ENCODE measurements at places on chromosomes 1 and 21. TPM values are rescaled to one million over a fixed set of nuclear protein-coding genes. Genes with fewer than 3 reads are reported as not detected.

DNA sequence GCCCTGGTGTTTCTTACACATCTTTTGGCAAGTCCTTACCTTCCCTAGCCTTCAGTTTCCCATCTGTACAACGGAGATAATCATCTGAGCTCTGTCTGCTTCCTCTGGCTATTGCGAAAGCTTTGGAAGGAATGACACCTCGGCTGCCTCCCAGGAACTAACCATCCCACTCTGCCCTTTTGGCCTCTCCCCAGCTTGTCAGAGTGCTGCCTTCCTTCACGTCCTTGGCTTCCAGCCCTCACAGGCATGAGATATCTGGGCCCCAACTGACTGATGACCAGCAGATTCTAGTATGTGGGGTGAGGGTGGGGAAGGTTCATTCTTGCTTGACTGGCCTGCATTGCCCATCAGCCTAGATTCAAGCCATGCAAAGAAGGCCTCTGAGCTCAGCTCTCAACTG, 253.1 kb upstream of the FGGY start:
- DNase-seq = peak; percentile 86
- H3K4me1 ChIP-seq = peaks cover 17% of the 10 kb centered on the region
- no peak overlapping the region for H3K27ac ChIP-seq

DNA sequence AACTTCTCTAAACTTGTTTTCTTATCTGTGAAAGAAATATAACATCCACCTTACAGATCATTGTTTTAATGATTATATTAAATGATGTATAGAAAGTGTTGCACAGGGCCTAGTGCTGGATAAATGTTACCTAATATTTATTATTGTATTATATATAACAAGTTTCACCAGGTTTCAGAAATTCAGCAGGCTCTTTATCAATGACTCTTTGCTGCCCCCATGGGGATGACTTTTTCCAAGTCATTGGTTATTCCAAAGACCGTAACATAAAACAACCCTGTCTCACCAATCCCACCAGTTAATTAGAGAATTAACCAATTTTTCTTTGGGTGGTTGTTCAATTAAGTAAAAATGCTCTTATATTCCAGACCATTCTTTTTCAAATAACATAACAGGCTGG, 7.3 kb upstream of the DEDD start:
- no peak for DNase-seq
- no peak overlapping the region for H3K27ac ChIP-seq
- H3K27me3 ChIP-seq = no peaks in the 10 kb centered on the region
- H3K4me3 ChIP-seq = no peak overlapping the region
- no peaks in the 10 kb centered on the region for H3K4me1 ChIP-seq
- H3K36me3 ChIP-seq = no peaks in the 10 kb centered on the region

GRCh38 chr1:221045151-221045550, 165.9 kb downstream of the HLX start:
- no peak for DNase-seq
- H3K27ac ChIP-seq = no peak overlapping the region
- H3K4me1 ChIP-seq = no peaks in the 10 kb centered on the region

DNA sequence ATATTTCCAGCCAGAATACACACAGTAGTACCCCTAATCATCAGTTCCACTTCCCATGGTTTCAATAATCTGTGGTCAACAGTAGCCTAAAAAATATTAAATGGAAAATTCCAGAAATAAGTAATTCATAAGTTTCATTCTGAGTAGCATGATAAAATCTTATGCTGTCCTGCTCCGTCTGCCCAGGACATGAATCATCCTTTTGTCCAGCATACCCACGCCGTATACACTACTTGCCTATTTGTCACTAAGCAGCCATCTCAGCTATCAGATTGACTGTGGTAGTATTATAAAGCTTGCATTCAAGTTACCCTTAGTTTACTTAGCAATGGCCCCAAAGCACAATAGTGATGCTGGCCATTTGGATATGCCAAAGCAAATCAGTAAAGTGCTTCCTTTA, 118.7 kb downstream of the SLC5A9 start:
- H3K27ac ChIP-seq = no peak overlapping the region
- no peak overlapping the region for H3K4me3 ChIP-seq
- no peaks in the 10 kb centered on the region for H3K36me3 ChIP-seq

DNA sequence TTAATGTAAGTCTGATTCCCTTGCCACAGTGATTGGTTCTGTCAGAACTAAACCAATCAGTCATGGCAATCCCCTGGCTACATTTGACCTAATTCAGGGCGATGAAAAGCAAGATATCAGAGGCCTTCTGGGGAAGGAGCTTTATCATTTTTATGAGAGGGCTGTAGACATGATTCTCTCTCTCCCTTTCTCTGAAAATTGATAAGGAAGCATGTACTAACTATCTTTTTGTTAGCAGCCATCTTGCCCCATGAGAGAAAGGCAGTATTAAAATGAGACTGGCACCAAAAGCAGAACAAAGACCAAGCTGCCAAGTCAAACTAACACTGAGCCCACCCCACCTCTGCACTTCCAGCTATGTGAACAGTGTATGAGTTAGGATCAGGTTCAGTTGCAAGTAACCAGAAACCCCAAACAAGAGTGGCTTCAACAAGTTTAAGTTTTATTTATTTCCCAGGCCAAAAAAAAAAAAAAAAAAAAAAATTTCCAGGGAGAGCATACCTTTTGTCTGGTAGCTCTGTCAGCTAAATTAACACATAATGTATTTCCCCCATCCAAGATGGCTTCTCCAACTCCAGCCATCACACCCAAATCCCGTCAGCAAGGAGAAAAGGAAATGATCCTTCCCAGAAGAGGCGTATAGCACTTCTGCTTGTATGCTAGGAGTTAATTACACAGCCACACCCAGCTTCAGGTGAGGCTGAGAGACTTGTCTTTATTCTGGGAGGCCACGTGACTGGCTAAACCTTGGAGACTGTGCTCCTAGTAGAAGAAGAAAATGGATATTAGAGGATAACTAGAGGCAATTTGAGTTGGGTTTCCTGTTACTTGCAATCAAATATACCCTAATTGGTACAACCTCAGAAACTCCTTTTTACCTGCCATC, 105.8 kb upstream of the RALGPS2 start:
- no peak overlapping the region for H3K27ac ChIP-seq
- no peak for DNase-seq
- H3K36me3 ChIP-seq = no peaks in the 10 kb centered on the region

DNA sequence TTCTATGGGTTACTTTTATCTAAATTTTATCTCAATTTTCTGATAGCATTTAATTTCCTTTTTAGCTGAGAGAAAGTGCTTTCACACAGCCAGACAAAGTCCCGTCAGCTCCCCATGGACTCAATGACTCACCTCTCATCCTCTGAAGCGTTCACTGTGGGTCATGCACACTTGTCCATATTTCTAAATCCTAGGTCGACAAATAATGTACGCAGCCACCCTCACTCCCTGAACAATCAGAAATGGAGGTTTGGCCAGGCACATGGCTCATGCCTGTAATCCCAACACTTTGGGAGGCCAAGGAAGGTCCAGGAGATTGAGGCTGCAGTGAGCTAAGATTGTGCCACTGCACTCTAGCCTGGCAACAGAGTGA, 42.4 kb upstream of the COA6 start:
- H3K27ac ChIP-seq = no peak overlapping the region
- no peaks in the 10 kb centered on the region for H3K4me1 ChIP-seq
- H3K27me3 ChIP-seq = no peaks in the 10 kb centered on the region
- H3K36me3 ChIP-seq = no peaks in the 10 kb centered on the region
- no peak for DNase-seq

GRCh38 chr1:22259551-22260282, 116.8 kb upstream of the WNT4 start:
- H3K4me3 ChIP-seq = no peak overlapping the region
- H3K4me1 ChIP-seq = peaks cover 5% of the 10 kb centered on the region
- peaks cover 5% of the 10 kb centered on the region for H3K27me3 ChIP-seq
- H3K36me3 ChIP-seq = no peaks in the 10 kb centered on the region

DNA sequence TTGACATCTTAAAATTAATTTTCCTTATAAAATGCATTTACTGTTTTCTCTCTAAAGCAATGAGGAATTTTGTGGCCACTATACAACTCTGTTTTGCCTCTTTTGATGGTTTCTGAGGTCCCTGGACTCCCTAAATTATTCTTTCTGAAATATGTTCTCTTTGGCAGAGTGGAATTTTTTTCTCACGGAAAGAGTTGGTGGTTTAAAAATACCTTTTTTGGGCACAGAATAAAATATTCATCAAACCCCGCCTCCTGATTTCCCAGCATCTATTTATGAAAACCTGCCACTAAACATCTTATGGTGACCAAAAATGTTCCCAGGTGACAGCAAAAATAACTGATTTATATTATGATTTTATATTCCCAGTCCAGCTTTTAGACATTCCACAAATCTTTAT, 165.3 kb upstream of the SYT6 start:
- DNase-seq = peak; percentile 17
- no peaks in the 10 kb centered on the region for H3K36me3 ChIP-seq
- H3K4me1 ChIP-seq = peaks cover 26% of the 10 kb centered on the region
- H3K4me3 ChIP-seq = peak overlapping the region; percentile 22
- no peaks in the 10 kb centered on the region for H3K27me3 ChIP-seq
- peak overlapping the region; percentile 76 for H3K27ac ChIP-seq

DNA sequence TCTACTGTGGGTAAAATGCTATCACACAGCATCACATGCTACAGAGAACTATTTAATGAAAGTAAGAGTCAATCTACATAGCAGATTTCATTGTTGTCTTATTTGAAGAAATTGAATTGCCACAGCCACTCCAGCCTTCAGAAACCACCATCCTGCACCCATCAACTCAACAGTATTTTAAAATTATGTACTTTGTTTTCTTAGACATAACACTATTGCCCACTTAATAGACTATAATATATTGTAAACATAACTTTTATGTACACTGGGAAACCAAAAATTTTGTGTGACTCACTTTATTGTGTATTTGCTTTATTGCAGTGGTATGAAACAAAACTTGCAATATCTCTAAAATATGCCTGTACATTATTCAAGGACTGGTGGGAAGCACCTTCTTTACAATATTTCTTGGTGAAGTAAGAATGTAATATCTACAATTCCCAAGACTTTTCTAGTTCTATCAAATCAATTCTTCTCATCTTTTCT, 133.0 kb downstream of the DUSP10 start:
- no peaks in the 10 kb centered on the region for H3K36me3 ChIP-seq
- no peaks in the 10 kb centered on the region for H3K27me3 ChIP-seq
- no peak overlapping the region for H3K27ac ChIP-seq
- peaks cover 8% of the 10 kb centered on the region for H3K4me1 ChIP-seq

DNA sequence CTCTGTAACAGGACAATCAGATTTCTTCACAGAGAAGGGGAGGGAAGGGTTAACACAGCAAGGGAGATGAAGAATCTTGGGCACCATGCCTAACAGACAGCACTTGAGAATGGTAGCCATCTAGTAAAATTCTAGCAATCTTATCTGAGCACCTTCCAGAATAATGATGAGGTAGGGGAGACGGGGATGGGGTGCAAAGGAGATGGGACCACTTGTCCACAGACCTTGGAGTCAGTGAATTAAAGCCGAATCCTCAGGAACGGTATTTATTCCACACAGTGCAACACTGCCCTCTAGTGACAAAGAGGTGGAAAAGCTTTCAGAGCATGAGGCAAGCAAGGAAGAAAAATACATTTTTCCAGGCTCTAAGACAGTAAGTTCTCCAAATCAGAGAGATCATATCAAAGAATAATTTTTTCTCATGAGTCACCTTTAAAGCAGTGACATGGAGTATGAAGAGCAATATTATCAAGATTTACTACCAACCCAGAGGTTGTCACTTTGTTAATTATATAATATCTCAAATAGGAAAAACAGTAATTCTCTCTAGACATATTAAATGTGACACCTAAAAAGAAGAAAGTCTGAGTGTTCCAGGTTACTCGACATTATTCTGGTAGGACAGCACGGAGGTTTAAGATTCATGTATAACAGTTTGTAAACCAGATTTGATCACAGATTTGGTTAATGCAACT, 43.3 kb upstream of the LPAR3 start:
- no peaks in the 10 kb centered on the region for H3K4me1 ChIP-seq
- peaks cover 8% of the 10 kb centered on the region for H3K27me3 ChIP-seq
- DNase-seq = peak; percentile 39
- no peak overlapping the region for H3K4me3 ChIP-seq

GRCh38 chr1:205359771-205360565, 3.2 kb upstream of the KLHDC8A start:
- H3K27ac ChIP-seq = no peak overlapping the region
- no peak for DNase-seq
- no peaks in the 10 kb centered on the region for H3K36me3 ChIP-seq
- peaks cover 13% of the 10 kb centered on the region for H3K4me1 ChIP-seq

- no peak overlapping the region for H3K27ac ChIP-seq
- peaks cover 29% of the 10 kb centered on the region for H3K4me1 ChIP-seq
- no peak overlapping the region for H3K4me3 ChIP-seq
- no peaks in the 10 kb centered on the region for H3K27me3 ChIP-seq
- no peaks in the 10 kb centered on the region for H3K36me3 ChIP-seq
Observed at GRCh38 chr1:161915978-161916377, 107.7 kb downstream of the OLFML2B start.

- no peaks in the 10 kb centered on the region for H3K27me3 ChIP-seq
- no peak overlapping the region for H3K27ac ChIP-seq
- peak; percentile 43 for DNase-seq
- H3K4me3 ChIP-seq = no peak overlapping the region
- H3K36me3 ChIP-seq = no peaks in the 10 kb centered on the region
Observed at GRCh38 chr1:59433440-59433813, 136.5 kb downstream of the FGGY start.

FMO3 gene
- total RNA-seq = not detected
